ENCODE measurements at places on chromosomes 4 and X.

- no peak for DNase-seq
Observed at GRCh38 chr4:183407635-183408464, 36.6 kb upstream of the CDKN2AIP start.

DNA sequence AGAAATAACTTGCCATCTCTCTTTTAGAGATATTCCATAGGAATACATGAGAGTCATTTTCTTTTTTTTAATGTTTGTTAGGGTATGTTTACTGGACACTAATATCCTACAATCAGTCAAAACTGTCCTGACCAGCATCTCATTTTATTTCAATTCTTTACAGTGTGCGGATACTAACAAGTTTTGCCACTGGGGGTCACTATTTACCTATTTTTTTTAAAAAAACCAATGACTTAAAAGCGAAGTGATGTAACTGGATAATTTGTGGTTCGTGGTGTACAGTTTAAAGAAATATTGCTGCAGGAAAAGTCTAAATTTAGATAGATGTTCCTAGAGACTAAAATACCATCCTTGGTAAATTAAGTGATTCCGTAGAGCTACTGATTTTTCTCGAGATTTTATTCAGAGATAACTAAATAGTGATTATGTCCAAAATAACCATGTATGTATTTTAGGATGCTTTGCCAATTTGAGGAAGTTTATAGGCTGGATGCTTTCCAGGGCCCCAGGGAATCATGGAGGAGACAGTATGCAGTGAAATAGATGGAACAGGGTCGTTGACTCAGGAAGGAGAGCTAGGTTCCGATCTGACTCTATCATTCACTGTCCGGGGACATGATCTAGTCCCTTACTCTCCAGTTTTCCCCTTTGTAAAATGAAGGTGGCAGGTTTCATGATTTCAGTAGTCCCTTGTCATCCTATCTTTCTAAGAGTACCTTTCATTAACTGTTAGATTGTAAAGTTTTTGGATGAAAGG, 34.0 kb upstream of the GNPDA2 start:
- DNase-seq, result peak; percentile 20

DNA sequence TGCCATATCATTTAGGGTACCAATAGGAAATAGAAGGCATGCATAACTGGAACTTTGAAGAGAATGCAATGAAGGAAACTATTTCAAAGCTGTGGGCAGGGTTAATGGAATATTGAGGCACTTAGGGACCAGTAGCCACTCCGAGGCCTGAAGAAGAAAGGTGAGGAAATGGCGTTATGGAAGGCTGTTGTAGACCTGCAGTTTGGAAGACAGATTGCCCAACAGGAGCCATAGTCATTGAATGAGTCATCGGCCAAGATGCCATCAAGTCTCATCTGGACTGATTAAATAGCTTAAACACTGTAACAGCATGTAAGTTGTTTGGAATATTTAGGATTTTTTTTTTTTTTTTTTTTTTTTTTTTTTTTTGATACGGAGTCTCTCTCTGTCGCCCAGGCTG, 11.6 kb downstream of the CXCL13 start:
- no peak for DNase-seq

GRCh38 chrX:136199365-136199764, 51.8 kb downstream of the MAP7D3 start:
- no peak for DNase-seq

- DNase-seq, result no peak
Observed at GRCh38 chr4:99054428-99054994, 34.1 kb downstream of the ADH5 start.

- DNase-seq, result no peak
Observed at GRCh38 chr4:154005171-154005520, 216.3 kb upstream of the SFRP2 start.

DNA sequence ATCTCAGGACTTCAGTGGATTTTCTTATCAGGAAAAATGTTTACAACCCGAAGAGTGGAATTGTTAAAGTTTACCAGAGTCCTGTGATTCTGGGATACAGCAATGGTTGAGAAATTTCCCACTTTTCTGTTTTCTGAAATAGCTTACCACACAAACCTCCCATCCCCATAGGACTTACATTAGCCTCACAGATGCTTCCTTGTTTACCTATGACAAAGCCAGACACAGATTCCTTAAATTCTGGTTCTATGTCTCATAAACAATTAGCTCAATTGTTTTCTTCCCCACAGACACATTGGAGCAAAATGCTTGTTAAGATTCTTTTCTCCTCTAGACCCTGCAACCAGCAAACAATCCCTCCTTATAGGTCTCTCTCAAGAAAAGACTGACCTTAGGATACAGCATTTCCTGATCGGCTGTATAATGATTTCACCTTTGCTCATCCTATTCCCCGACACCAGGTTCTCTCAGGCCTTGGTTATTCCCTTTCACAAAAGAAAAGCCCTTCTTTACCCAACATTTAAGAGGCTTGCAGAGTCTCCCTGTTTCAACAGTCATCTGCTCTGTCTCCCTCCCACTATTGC, 886.2 kb downstream of the ARAP2 start:
- DNase-seq, result no peak

- DNase-seq, result no peak
Observed at GRCh38 chrX:73903941-73904340, 340.9 kb downstream of the CHIC1 start.

- no peak for DNase-seq
Observed at GRCh38 chr4:165326831-165327210, 648 bp upstream of the MSMO1 start.

- DNase-seq, result no peak
Observed at GRCh38 chr4:111979921-111980320, 165.3 kb upstream of the FAM241A start.

DNA sequence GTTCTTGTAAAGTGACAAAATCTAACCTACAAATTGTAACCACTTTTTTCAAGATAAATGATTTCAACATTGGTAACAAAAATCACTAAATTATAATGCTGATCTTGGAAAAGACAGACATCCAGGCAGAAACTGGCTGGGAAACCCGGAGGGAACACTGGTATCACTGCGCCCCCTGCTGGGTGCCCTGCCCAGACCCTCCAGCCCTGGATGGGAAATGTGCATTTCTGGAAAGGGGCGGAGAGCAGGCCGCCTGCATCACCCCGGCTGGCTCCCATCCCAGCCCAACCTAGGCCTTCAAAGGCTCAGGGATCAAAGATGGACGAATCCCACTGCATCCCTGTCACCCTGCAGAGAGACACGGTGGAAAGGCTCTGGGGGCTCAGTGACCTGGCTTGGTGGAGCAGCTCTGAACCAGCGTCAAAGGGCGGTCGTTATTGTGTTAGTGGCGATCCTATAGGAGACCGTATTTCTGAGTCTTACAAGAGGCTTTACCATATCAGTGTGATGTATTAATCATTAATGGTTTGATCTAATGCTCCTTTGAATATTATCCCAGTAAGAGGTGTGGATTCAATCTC, 37.3 kb downstream of the ACOX3 start:
- DNase-seq, result peak; percentile 33

DNA sequence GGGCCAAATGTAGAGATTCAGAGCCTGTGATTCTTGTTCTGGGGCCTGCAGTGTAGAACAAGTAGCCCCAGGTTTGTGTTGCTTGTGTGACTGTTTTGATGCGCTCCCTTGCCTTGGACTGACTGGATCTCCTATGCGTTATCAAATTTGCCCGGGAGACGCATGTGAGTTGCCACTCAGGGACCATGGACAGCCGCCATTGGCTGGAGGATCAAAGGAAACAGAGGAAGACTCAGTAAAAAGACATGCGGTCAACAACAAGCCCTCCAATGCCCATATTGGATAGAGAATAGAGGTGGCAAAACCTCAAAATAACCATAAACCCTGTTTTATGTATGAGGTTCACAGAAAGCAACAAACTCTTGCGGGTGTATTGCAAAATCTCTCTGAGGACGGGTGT, 327.5 kb upstream of the IGFBP7 start:
- no peak for DNase-seq

DNA sequence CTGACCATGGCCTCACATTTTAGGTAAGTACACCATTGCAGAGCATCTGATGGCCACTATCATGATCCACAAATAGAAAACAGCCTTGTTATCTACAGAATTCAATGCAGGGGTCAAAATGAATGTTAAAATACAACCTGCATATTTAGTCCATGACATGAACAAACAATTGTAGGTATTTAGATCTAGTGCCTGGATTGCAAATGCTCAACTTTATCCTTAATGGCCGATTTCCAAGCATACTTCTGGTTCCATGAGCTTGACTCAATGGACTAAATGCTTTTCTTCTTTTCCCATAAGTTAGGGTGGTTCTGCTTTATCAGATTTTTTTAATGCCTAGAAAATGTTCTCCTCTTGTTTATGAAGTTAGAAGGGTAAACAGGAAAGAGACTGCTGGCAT, 139.2 kb upstream of the TTC29 start:
- no peak for DNase-seq

- no peak for DNase-seq
Observed at GRCh38 chrX:128698573-128699181, 646.5 kb upstream of the ACTRT1 start.

DNA sequence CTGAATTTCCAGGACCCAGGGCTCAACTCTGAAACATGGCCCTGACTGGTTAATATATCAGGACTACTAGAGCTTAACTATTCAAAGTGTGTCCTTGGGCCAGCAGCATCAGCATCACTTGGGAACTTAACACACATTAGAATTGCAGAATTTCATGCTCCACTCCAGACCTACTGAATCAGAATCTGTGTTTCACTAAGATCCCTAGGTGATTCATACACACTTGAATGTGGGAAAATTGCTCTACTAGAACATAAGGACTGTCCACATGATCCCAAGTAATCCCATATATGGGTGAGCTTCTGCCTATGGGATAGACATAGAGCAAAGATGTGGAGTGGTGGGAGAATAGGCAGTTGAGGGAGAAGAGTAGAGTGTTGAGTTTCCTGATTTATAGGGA, 192.5 kb upstream of the CLNK start:
- DNase-seq, result no peak

DNA sequence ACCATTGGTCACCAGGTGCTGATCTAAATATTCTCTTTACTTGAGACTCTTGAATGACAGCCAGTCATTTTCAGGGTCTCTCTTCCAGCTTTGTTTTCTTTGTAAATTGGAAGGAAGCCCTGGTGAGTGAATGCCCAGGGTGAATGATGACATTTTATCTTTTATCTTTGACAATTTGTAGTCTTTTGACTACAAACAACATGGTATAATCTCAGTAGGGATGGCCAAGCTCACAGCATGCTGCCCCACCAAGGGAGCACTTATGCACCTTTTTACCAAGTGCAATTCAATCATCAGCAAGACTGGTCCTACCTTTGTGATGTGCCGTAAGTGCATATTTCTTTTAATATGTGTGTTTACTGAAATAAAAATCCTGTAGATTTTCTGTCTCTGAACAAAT, 5.7 kb downstream of the AFM start:
- DNase-seq, result no peak

- DNase-seq, result no peak
Observed at GRCh38 chr4:132910229-132910748, 238.8 kb upstream of the PCDH10 start.

DNA sequence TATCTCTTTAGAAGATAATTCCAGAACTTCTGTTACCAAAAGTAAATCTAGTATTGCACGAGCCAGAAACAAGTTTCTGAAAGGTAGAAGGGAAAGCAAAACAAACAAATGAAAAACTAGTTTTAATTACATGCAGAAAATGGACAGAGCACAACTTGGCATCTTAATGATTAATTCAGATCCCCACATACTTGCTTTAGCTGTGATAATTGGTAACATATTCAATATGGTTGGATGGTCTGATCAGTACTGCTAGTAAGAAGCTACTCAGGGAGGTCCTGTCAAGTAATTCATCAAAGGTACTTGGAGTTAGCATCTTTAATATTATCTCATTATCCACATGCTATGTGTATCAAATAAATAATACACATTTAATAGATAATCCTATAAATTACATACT, 204.3 kb downstream of the TRAM1L1 start:
- no peak for DNase-seq

DNA sequence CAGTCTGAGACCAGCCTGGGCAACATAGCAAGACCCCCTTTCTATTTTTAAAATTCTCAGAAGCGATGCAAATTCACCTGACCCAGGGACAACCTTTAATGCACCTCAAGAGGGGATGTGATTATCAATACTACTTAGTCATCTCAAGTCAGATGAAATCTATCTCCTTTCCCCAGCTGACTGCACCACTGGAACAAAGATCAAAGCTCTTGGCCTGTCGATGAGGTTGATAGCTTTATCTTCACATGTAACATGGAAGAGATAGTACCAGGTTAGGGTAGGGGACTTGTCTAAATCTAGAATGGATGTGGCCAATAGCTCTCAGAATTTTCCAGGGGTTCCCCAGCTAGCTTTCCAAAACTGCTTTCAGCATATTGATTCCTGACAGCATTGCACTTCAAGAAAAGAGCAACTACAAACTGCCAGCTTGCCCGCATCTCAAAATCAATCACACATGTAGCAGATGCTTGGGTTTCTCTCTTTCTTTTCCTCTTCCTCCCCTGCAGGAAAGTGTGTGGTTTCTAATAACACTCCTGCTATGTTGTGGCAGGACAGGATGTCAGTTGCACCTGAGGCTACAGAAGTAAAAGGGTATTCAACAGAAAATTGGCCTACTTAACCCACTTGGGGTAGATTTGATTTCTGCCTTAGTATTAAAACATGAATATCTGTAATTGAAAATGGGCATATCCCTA, 12.2 kb upstream of the TMEM164 start:
- no peak for DNase-seq

GRCh38 chrX:68196939-68197791, 236.1 kb downstream of the OPHN1 start:
- peak; percentile 4 for DNase-seq

- no peak for DNase-seq
Observed at GRCh38 chr4:156084373-156084772, 130.7 kb upstream of the CTSO start.

DNA sequence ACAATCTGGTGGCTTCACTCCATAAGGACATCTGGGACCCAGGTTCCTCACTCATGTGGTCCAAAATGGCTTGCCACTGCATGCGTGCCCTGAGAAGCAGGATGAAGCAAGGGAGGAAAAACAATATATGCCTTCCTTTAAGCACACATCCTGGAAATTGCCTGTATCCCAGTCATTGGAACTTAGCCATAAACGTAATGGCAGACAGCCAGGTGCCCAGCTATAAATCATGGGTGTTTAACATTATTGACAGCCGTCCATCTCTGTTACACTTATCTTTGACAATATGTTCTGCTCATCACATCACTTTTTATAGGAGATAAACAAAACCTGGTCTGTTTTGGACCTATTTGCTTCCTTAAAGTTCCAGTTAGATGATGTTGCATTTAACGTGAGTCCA, 181.0 kb downstream of the AASDH start:
- no peak for DNase-seq

DNA sequence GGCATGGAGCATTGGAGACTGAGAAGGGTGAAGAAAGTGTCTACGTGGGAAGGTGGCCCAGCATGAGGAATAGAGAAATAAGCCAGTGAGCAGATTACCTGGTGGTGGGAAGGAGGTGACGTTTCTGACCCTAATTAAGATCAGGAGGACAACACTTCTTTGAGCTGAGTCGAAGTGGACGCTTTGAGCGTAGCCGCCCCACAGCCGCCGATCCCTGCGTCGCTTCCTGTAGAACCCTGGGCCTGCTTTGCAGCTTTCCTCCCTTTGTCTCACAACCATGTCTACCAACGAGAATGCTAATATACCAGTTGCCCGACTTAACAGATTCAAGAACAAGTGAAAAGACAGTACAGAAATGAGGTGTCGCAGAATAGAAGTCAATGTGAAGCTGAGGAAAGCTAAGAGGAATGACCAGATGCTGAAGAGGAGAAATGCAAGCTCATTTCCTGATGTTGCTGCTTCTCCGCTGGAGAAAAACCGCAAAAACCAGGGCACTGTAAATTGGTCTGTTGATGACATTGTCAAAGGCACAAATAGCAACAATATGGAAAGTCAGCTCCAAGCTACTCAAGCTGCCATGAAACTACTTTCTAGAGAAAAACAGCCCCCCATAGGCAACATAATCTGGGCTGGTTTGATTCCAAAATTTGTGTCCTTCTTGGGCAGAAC, 6.4 kb upstream of the ANTXR2 start:
- no peak for DNase-seq
